ENCODE measurements at places on chromosomes 6 and 20.

- no peak for DNase-seq
Measured at GRCh38 chr6:112065426-112065986, 11.6 kb downstream of the CCN6 start.

DNA sequence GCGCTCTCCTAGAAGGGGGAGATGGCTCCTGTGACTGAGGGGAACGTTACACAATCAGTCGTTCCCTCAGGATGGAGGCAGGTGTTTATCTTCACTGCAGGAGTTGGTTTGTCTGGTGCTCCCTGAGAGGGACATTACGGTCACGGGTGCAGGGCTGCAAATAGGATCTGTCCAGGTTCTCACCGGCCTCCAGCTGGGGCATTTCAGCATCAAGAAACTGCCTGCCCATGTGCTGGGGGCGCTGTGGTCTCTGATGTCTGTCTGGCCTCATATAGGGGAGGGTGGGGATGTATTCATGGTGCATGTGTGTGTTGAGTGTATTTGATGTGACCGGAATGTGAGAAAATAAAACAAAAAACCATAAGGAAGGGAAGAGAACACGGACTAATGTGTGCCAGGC, 77.1 kb downstream of the TBC1D7 start:
- DNase-seq = no peak

- DNase-seq = no peak
Measured at GRCh38 chr6:132569170-132569569, 952 bp upstream of the TAAR6 start.

DNA sequence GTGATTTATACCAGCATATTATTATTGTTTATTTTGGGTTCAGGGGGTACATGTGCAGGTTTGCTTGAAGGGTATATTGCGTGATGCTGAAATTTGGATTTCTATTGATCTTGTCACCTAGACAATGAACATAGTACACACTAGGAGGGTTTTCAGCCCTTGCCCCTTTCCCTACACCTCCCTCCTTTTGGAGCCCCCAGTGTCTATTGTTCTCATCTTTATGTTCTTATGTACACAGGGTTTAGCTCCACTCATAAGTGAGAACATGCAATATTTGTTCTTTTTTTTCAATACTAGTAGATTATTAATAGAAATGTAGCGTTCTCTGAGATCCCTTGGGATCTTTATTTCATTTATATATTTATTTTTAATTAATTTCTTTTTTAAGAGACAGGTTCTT, 79.2 kb upstream of the MRAP2 start:
- DNase-seq = no peak

GRCh38 chr6:45431317-45432065, 53.8 kb upstream of the SUPT3H start:
- no peak for DNase-seq
